Stimulated activated CD8-positive, alpha-beta memory T cell treated with anti-CD3 and anti-CD28 coated beads, Interleukin-7, amount 100 ng/mL, for 24 hours (primary cell): ENCODE measurements at places on chromosomes 6 and 20.

- no peak for DNase-seq
Measured at GRCh38 chr20:46898423-46898822, 3.8 kb downstream of the EYA2 start.

GRCh38 chr20:39009348-39009747 is 47.2 kb downstream of the DHX35 start:
- no peak for DNase-seq

DNA sequence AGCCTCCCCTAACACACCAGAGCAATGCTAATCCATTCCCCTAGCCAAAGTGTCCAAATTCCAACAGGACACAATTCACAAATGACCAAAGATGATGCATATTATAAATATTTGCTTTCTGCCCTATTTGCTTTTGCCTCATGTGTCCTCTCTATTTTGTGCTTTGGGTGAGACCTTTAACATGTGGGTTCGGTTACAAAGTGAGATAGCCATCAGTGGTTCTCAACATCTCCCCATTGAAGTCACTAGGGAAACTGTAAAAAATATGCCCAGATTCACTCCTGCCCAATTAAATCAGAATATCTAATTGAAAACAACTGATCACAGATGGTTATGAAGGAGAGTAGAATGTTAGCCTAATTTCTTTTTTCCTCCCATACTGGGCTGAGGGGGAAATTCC is 159.2 kb downstream of the MTFR2 start:
- DNase-seq: no peak

DNA sequence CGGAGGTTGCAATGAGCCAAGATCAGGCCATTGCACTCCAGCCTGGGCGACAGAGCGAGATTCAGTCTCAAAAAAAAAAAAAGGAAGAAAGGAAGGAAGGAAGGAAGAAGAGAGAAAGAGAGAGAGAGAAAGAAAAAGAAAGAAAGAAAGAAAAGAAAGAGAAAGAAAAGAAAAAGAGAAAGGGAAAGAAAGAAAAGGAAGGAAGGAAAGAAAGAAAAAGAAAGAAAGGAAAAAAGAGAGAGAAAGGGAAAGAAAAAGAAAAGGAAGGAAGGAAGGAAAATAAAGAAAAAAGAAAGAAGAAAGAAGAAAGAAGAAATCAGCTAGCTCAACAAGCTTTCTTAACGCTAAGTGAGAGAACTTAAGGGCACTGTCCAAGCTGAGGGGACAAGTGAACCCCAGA is 7.6 kb upstream of the MATN4 start:
- no peak for DNase-seq

DNA sequence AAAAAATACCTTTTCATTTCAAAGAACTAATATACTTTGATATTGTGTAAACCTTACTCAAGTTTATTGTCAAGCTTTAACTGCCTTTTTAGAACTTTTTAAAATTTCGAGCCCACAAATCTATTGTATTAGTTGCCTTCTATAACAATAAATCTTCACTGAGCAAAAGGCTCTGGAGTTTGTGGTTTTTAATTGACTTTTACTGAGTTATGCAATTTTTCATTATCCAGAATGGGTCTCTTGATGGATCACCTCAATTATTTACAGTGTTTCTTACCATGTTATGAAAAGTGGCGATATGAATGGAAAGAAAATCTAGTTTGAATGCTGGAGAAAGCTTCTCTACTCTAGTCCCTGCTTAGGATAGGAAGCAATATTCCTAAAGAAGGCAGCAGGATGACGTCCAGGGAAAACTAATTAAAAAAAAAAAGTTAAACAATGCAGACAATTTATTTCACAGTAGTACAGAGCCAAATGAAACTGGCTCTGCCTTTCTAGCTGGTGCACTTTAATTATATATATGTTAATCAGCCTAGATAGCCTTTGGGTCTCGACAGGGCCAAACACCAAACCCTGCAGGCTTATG is 5.0 kb downstream of the ID4 start:
- no peak for DNase-seq

DNA sequence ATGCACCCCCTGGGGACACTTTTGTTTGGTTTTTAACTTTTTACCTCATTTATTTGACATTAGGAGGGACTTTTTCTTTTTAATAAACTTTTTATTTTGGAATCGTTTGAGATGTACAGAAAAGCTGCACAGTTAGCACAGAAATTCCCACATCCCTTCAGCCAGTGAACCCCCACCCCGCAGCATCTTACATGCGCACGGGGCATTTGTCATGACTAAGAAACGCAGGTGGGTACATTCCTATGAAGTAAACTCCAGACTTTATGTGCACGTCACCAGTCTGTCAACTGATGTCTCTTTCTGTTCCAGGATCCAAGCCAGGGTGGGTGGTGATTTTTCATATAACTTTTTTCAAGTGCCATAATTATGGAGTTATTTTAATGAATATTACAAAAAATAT is 4.9 kb upstream of the ZNF831 start:
- no peak for DNase-seq

GRCh38 chr20:22520381-22520780 is 64.0 kb downstream of the FOXA2 start:
- no peak for DNase-seq

DNA sequence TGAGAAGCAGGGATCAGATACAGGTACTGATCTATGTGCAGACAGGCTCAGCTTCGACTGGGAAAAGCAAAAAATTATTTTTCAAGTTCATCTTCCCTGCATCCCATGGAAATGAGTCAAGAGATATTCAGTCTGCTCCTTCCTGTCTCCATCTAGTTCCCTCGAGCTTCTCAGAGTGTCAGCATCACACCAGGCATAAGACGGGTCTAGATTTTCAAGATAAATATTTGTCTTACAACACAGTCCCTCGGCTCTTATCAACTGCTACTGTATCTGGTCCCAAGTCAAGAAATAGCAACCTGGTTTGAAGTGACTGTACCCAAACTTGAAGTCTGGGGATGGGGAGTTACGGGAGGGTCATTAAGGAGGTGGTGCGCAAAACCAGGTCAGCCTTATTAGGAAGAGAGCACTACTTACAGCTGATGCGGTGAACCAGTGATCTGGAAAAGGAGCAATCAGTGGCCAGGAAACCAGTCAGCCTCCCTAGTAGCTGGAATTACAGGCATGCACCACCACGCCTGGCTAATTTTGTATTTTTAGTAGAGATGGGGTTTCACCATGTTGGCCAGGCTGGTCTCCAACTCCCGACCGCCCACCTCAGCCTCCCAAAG is 29.7 kb downstream of the ZMYND8 start:
- no peak for DNase-seq
